ENCODE measurements at places on chromosomes 16 and 17. TPM values are rescaled to one million over a fixed set of nuclear protein-coding genes. Genes with fewer than 3 reads are reported as not detected.

Gene C17orf78
- not detected for total RNA-seq

Gene CHST5
- total RNA-seq = not detected

Gene TBC1D3H
- total RNA-seq = 3.0 TPM

Gene PRSS36
- total RNA-seq = 0.22 TPM

Gene CLEC18C
- 0.20 TPM for total RNA-seq

Gene AURKB
- 67.7 TPM for total RNA-seq

Gene CD79B
- total RNA-seq = 0.35 TPM

Gene FMNL1
- total RNA-seq = 4.2 TPM

Gene OR1F1
- not detected for total RNA-seq

Gene CLEC10A
- total RNA-seq = not detected

Gene ZP2
- not detected for total RNA-seq

Gene SNAI3
- total RNA-seq = 2.1 TPM

Gene LRRC36
- 1.3 TPM for total RNA-seq

Gene HSD11B2
- total RNA-seq = 18.8 TPM

Gene LDHD
- 3.5 TPM for total RNA-seq

Gene RASL10B
- total RNA-seq = 26.1 TPM

Gene TBX6
- 2.4 TPM for total RNA-seq

Data from endodermal cell (in vitro differentiated cells).